ENCODE measurements at places on chromosomes 7 and 10.

- DNase-seq = no peak
Measured at GRCh38 chr10:7318836-7319235, 92.0 kb downstream of the SFMBT2 start.

DNA sequence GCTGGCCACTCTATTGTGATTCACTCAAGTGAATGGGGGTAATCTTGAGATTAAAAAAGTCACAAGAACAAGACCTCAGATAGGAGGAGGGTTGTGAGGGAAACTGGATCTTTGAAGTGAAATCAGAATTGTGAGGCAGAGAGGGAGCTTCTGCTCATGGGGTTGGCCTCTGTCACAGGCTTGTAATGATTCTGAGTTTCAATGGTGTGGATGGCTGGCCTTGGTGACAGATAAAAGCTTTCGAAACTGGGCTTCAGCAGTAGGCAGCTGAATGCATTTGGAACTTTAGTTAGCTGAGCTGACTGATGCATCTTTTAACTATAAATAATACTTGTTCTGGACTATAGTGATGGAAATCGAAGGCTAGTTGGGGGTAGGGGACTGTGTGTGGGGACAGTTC, 12.2 kb downstream of the TAS2R60 start:
- DNase-seq = no peak

- no peak for DNase-seq
Measured at GRCh38 chr10:101006593-101007098, 7.0 kb downstream of the LZTS2 start.

GRCh38 chr7:41584746-41585145, 118.1 kb downstream of the INHBA start:
- no peak for DNase-seq

DNA sequence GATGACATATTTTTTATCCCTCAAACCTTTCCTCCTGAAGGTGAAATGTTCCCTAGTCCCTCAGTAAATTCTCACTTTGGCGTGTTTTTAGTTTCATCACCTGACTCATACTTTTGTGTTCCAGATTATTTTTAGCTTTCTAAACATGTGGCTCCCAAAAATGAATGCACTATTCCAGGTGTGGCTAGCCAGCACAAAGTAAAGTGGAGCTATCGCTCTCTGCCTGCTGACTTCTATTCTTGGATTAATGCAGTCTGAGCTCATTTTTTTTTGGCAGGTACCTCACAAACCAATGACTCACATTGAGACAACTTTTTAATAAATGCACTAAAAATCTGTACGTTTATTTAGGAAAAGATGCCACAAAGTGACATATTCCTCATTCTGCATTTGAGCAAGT, 58.8 kb upstream of the LANCL2 start:
- DNase-seq = no peak

DNA sequence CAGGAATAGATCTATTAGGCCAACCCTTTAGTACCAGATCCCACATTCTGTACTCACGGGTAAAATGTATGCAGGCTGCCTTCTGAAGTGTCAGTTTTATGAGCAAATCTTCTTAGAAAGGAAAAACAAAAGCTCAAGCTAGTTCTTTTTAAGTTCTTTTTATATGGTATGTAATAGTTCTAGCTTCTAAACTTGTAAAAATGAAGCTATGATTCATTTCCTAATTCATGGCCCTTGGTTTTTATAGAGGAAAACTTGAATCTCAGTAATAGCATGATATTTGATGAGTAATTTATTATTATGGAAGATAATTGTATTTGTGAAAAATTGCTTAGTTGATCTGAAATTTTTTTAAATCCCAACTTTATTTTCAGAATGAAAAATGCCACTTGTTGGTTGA, 54.3 kb downstream of the SLK start:
- DNase-seq = no peak

- no peak for DNase-seq
Measured at GRCh38 chr10:71971769-71972555, 7.8 kb downstream of the CHST3 start.
